ENCODE measurements at places on chromosomes 12 and 14.

- no peak for DNase-seq
Observed at GRCh38 chr12:118033902-118034301, 17.4 kb downstream of the RFC5 start.

- DNase-seq = no peak
Observed at GRCh38 chr14:96579855-96580254, 77.7 kb downstream of the PAPOLA start.

DNA sequence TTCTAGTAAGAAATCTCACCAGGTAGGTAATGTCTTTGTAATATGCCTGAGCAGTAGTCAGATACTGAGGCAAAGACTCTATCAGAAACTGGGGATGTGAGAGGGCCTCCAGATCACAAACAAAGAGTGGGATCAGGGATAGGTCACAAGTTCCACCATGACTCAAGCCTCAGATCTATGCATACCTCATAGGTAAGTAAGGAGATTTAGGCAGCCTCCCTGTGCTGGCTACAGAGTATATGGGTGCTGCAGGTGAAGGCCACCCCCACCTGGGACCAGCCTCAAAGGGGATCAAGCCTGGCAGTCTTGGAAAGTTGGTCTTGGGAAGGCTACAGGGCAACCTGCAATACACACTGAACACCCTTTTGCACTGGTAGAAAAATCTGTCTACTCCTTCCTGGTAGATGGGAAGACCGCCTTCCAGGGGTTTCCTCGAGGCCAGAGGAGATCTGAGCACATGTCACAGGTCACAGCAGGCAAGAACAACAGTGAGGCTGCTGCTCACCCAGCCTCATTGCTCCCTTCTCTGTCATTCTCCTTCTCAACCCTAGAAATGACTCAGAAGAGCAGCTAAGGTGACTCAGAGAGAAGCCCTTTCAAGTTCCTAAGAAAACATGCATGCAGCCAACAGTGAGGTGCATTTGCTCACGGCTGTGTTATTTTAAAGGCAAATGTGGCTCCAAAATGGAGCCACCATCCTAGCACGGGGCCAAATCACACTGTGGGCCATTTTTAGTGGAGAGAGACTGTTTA, 143.4 kb upstream of the CDKN3 start:
- DNase-seq = no peak

DNA sequence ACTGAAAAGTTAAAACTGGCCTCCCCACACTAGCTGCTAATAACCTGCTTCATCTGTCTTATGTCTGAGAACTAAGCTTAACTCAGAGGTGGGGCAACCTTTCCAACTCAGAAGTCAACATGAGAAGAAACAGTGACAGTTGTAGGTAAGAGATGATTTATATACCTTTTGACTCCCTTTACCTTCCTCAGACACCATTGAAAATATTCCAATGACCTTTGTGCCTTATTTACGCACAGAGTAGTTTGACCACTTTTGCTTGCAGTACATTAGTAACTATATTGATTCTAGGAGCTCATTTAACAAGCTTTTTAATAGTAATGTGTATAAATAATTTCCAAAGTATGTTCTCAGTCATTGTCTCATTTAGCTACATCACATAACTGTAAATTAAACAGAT, 77.6 kb downstream of the ALX1 start:
- no peak for DNase-seq

GRCh38 chr12:68910128-68910527, 22.8 kb downstream of the CPM start:
- DNase-seq = no peak

DNA sequence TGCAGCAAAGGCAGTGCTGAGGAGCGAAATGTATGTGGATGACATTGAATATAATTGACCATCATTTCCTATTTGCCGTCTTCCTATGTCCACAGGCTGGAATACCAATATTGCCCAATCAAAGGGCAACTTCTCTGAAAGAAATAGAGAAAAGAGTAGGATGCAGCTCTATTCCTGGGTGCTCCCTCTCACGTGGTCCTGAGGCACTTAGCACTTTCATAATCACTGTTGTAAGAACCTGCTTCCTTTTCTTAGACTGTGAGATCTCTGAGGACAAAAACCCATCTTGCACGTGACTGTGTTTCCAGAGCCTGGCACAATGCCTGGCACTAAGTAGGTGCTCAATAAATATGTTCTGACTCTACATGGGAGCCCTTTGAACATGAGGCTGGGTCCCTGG, 122.7 kb upstream of the CPM start:
- DNase-seq = no peak

DNA sequence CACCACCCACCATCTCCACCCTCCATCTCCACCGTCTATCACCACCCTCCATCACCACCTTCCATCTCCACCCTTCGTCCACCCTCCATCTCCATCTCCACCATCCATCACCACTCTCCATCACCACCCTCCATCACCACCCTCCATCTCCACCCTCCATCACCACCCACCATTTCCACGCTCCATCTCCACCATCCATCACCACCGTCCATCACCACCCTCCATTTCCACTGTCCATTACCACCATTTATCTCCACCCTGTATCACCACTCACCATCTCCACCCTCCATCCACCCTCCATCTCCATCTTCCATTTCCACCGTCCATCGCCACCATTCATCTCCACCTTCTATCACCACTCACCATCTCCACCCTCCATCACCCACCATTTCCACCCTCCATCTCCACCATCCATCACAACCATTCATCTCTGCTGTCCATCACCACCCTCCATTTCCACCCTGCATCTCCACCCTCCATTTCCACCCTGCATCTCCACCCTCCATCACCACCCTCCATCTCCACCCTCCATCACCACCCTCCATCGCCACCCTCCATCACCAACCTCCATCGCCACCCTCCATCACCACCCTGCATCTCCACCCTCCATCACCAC, 6.1 kb upstream of the CEP170B start:
- DNase-seq = no peak

DNA sequence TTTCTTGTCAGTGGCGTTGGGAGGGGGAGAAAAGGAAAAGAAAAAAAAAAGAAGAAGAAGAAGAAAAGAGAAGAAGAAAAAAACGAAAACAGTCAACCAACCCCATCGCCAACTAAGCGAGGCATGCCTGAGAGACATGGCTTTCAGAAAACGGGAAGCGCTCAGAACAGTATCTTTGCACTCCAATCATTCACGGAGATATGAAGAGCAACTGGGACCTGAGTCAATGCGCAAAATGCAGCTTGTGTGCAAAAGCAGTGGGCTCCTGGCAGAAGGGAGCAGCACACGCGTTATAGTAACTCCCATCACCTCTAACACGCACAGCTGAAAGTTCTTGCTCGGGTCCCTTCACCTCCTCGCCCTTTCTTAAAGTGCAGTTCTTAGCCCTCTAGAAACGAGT, 1.9 kb downstream of the ASCL1 start:
- DNase-seq = no peak

GRCh38 chr12:118269806-118270205, 102.9 kb downstream of the TAOK3 start:
- DNase-seq = no peak

- DNase-seq = no peak
Observed at GRCh38 chr12:46124132-46124847, 133.9 kb upstream of the SCAF11 start.

DNA sequence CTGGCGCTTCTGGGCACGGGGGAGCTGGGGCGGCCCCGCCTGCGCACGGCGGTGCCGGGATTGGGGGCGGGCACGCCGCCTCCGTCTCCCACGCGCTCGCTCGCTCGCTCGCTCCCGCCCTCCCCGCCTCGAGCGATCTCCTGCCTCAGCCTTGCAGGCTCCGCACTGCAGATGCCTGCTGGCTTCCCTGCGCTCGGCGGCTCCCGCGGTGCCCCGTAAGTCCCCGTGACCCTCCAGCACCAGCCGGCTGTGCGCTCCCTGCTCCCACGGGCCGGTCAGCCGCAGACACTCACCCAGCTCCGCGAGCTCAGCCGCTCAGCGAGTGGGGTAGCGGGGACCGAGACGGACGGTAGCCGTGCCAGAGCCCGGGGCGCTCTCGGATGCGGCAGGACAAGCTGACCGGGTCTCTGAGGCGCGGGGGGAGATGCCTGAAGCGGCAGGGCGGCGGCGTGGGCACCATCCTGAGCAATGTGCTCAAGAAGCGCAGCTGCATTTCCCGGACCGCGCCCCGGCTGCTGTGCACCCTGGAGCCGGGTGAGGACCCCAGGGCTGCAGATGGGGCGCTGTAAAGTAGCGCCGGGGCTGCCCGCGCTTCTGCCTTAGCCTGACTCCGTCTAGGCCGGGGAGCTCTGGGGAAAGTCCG, at the start of gene TBC1D30:
TBC1D30 (plus strand) TSS at position 148 of the 643 bp plus-strand sequence; CDS start at position 381, 233 bp downstream.
- DNase-seq = peak; percentile 29

DNA sequence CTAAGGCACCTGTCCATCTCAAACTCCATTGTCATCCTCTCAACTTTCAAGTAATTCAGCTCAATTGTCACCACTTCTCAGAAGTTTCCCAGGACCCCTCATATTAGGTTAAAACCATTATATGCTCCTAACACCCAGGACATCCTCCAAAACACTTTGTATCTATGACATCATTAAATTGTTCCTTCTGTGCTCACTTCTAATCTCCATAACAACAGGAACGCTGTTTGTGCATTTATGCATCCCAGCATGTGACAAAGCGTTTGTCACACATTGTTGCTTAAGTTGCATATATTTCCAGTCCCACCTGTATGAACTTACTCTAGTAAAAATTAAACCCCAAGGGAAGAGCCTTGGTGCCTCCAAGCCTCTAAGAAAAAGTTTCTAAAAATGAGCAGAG, 133.9 kb downstream of the TBX5 start:
- no peak for DNase-seq

DNA sequence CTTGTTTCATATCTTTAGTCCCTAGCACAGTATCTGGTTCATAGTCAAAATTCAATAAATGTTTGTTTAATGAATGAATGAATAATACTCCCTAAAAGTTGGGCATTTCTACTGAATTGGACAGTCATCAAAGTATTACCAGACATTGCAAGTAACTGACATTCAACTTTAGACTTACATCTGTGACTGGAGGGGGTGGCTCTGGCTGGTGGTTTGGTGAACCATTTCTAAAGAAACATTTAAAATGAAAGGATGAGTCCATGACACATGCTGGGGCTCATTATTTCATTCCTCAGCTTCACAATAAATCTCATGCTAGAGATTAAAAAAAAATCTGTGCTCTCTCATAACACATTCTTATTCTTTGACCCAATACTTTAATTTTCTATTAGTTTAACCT, 20.6 kb upstream of the CSRNP2 start:
- no peak for DNase-seq

GRCh38 chr12:106084014-106084671, 54.6 kb downstream of the NUAK1 start:
- DNase-seq = no peak

- DNase-seq = no peak
Observed at GRCh38 chr12:38664661-38665269, 240.6 kb downstream of the CPNE8 start.

DNA sequence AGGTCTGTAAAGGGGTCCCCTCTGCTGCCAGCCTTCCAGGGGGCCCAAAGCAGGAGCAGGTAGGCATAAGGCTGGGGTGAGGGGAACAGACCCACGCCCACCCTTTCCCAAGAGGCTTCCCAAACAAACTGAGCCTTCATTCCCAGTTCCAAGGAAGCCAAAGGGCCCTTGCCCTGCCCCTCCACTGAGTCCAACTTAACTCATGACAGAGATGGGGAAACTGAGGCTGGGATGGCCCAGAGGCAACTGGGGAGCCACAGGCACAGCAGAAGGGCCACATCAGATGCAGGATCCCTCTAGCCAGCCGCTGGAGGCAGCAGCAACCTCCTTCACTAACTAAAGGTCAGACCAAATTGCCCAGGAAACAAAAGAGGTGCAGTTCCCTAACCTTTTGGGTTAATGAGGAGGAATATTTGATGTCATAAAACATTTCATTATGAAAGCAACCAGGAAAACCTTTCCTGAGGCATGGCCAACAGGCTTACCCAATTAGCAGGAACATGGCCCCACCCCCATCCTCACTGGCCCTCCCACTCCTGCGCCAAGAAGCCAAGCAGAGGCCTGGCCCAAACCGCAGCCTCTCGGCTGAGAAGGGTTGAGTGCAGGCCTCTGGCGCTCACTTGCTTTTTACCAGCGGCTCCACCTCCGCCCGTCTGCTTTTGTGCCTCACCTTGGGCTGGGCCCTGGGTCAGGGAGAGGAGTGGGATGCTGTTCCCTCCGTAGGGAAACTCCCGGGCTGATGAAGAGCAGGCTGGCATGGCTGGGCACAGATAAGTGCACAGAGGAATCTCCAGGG, 293.5 kb upstream of the RTL1 start:
- no peak for DNase-seq

DNA sequence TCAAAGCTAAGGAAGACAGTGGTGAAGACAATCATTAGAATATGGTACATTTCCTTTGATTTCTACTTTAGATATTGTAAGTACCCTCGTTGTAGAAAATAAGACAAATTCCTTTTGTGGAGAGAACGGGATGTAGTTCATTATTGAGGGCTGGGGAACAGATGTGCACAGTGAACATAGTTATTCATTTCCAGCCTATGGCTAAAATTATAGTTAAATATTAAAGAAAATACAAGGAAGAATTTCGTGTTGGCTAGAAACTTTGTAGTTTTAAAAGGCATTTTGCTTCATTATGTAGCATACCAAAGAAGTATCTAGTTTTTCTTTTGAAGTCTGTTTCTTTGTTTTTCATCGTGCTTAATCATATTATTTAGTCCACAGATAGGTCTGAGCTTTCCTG, 201.8 kb downstream of the ESR2 start:
- no peak for DNase-seq

- DNase-seq = no peak
Observed at GRCh38 chr12:47686645-47687240, 19.1 kb downstream of the RPAP3 start.

GRCh38 chr12:77060136-77060882, 5.1 kb downstream of the E2F7 start:
- no peak for DNase-seq

DNA sequence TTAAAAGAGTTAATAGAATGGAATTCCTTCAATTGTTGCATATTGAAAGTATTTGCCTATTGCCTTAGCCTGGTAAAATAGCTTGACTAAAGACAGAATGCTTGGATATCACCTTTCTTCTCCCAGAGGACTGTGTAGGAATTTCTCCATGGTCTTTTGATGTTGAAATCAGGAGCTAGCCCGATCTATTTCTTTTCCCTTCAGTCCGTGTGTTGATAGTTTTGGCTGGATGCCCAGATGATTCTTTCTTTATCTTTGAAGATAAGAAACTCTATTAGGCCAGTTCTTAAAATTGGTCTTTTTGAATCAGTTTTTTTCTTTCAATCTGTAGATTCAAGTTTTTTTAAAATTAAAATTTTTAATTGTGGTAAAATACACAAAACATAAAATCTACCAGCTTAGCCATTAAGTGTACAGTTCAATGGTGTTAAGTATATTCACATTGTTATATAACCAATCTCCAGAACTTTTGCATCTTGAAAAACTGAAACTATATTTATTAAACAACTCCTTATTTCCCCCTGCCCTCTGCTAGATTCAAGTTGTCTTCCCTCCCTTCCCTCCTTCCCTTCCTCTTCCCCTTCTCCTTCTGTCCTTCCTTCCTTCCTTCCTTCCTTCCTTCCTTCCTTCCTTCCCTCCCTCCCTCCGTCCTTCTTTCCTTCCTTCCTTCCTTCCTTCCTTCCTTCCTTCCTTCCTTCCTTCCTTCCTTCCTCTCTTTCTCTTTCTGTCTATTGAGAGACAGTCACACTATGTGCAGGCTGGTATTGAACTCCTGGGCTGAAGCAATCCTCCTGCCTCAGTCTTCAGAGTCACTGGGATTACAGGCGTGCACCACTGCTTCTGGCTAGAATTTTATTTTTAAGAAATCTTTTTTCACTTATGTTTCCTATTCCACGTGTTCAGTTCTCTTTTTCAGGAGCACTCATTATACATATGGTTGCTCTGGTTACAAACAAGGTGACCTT, 10.1 kb downstream of the LACRT start:
- no peak for DNase-seq
